ENCODE measurements at places on chromosomes 12 and 14. TPM values are rescaled to one million over a fixed set of nuclear protein-coding genes. Genes with fewer than 3 reads are reported as not detected.
A peak's percentile ranks its signal among the peaks of the same experiment; 100 is the strongest.

The APOF gene
- total RNA-seq = not detected

The EID3 gene
- total RNA-seq = 3.4 TPM

The BDKRB2 gene
- 0.10 TPM for total RNA-seq

The ASCL4 gene
- not detected for total RNA-seq

The BEGAIN gene
- total RNA-seq = 5.0 TPM

The KRT71 gene
- total RNA-seq = not detected

The ADAM21 gene
- total RNA-seq = 0.32 TPM

The CISTR gene
- not detected for total RNA-seq

The LRRK2 gene
- total RNA-seq = not detected

The EML1 gene
- total RNA-seq = 1.2 TPM

The WIF1 gene
- total RNA-seq = not detected

The TCL1B gene
- total RNA-seq = not detected

The CACNA1C gene
- 0.02 TPM for total RNA-seq

The CPNE8 gene
- total RNA-seq = 5.7 TPM

DNA sequence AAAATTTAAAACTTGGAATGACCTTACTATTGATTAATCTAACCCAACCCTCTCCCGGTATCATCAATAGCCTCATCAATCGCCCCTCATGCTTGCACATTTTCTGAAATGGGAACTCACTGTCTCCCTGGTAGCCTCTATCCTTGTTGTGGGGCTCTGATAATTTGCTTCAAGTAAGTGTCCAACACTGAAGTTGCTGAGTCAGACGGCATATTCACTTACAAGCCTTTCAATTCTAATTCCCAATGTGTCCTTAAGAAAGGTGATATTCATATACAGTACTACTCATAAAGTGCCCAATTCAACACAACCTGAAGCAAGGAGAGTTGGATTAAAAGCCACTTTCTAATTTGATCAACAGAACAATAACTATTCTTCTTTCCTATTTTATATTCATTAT, 1146.1 kb upstream of the TMEM132C start:
- no peaks in the 10 kb centered on the region for H3K36me3 ChIP-seq
- H3K4me3 ChIP-seq = no peak overlapping the region
- H3K27ac ChIP-seq = no peak overlapping the region
- peaks cover 11% of the 10 kb centered on the region for H3K27me3 ChIP-seq
- no peak for DNase-seq

- no peak for DNase-seq
- H3K27me3 ChIP-seq = no peaks in the 10 kb centered on the region
- H3K4me3 ChIP-seq = no peak overlapping the region
- no peak overlapping the region for H3K27ac ChIP-seq
- H3K36me3 ChIP-seq = peaks cover 1% of the 10 kb centered on the region
These were observed 10.0 kb downstream of the HIP1R start for GRCh38 chr12:122845041-122845864.

- H3K27me3 ChIP-seq = no peaks in the 10 kb centered on the region
- H3K4me1 ChIP-seq = no peaks in the 10 kb centered on the region
- no peak overlapping the region for H3K27ac ChIP-seq
- H3K4me3 ChIP-seq = no peak overlapping the region
- DNase-seq = no peak
These were observed 244.0 kb upstream of the FKBP4 start for GRCh38 chr12:2550561-2551411.

DNA sequence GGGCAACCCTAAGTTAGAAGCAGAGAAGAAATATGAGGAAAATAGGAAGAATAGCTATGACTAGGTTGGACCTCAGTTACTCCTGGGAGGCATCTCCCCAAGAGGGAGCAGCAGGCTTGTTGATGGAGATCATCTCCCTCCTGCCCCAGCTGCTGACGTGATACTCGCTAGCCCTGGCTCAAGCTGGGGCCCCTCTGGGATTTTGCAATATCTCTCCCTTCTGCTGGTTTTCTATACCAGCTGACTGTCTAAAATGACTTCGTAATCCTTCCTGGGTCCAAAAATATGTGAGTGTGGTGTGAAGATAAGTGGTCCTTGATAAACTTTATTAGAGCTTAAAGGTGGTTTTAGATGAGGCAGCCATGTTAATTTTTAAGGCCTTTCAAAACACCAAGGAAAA, 4.5 kb upstream of the HECTD4 start:
- H3K4me1 ChIP-seq = peaks cover 13% of the 10 kb centered on the region
- H3K36me3 ChIP-seq = no peaks in the 10 kb centered on the region
- no peak overlapping the region for H3K4me3 ChIP-seq
- H3K27me3 ChIP-seq = no peaks in the 10 kb centered on the region
- peak overlapping the region; percentile 80 for H3K27ac ChIP-seq

- no peak overlapping the region for H3K4me3 ChIP-seq
- no peak for DNase-seq
- H3K36me3 ChIP-seq = no peaks in the 10 kb centered on the region
- no peak overlapping the region for H3K27ac ChIP-seq
- H3K27me3 ChIP-seq = no peaks in the 10 kb centered on the region
These were observed 30.7 kb downstream of the GRIP1 start for GRCh38 chr12:66648033-66648735.

DNA sequence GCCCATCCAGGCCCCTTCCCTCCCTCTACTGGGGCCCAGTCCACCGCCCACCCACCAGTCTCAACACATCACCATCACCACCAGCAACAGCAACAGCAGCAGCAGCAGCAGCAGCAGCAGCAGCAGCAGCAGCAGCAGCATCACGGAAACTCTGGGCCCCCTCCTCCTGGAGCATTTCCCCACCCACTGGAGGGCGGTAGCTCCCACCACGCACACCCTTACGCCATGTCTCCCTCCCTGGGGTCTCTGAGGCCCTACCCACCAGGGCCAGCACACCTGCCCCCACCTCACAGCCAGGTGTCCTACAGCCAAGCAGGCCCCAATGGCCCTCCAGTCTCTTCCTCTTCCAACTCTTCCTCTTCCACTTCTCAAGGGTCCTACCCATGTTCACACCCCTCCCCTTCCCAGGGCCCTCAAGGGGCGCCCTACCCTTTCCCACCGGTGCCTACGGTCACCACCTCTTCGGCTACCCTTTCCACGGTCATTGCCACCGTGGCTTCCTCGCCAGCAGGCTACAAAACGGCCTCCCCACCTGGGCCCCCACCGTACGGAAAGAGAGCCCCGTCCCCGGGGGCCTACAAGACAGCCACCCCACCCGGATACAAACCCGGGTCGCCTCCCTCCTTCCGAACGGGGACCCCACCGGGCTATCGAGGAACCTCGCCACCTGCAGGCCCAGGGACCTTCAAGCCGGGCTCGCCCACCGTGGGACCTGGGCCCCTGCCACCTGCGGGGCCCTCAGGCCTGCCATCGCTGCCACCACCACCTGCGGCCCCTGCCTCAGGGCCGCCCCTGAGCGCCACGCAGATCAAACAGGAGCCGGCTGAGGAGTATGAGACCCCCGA, 6.8 kb upstream of the RNU7-1 start:
- H3K27me3 ChIP-seq = no peaks in the 10 kb centered on the region
- DNase-seq = peak; percentile 73
- H3K36me3 ChIP-seq = peaks cover 27% of the 10 kb centered on the region
- H3K27ac ChIP-seq = peak overlapping the region; percentile 96
- H3K4me1 ChIP-seq = peaks cover 50% of the 10 kb centered on the region

GRCh38 chr12:124032265-124032886, 59.4 kb downstream of the ZNF664 start:
- peak; percentile 55 for DNase-seq
- no peaks in the 10 kb centered on the region for H3K4me1 ChIP-seq
- H3K36me3 ChIP-seq = no peaks in the 10 kb centered on the region
- no peak overlapping the region for H3K4me3 ChIP-seq

GRCh38 chr12:92233346-92234015, 87.8 kb upstream of the BTG1 start:
- no peaks in the 10 kb centered on the region for H3K27me3 ChIP-seq
- H3K4me3 ChIP-seq = no peak overlapping the region
- no peaks in the 10 kb centered on the region for H3K36me3 ChIP-seq
- H3K4me1 ChIP-seq = peaks cover 44% of the 10 kb centered on the region
- no peak for DNase-seq
- peak overlapping the region; percentile 65 for H3K27ac ChIP-seq

DNA sequence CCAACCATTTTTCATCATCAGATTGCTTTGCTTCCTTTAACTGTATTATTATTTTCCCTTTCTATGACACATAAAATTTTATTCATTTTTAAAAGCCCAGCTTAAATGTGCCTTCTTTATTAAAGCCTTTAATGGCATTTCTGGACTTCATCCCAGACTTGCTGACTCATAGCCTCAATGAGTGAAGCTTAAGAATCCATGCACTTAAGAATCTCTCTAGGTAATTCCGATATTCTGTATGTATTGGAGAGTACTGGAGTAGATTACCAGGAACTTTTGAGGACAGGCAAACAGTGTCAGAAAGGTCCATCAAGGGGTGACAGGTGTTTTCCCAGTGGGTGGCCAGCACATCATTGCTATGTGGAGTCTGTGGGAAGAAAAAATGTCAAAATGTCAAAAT, 107.9 kb downstream of the PTPRQ start:
- no peaks in the 10 kb centered on the region for H3K36me3 ChIP-seq
- no peak overlapping the region for H3K4me3 ChIP-seq
- H3K27me3 ChIP-seq = no peaks in the 10 kb centered on the region
- no peak overlapping the region for H3K27ac ChIP-seq
- no peak for DNase-seq

DNA sequence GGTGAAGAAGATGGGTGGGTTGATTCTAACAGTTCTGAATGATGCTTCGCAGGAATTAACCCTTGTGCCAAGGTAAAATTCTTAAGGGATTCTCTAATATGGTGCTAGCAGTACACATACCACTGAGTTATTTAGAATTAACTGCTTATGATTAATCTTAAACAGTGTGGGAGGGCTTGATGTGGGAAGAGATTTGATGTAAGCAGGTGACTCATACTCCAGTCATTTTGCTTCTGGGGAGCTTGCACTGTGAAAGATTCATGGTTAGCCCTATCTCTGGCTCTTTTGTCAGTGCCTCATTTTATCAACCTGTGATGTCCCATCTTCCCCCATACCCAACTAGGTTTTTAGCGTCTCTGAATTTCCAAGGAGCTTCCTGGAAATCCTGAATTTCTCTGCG, 83.8 kb downstream of the NRXN3 start:
- no peaks in the 10 kb centered on the region for H3K36me3 ChIP-seq
- no peak overlapping the region for H3K27ac ChIP-seq
- peaks cover 3% of the 10 kb centered on the region for H3K27me3 ChIP-seq

DNA sequence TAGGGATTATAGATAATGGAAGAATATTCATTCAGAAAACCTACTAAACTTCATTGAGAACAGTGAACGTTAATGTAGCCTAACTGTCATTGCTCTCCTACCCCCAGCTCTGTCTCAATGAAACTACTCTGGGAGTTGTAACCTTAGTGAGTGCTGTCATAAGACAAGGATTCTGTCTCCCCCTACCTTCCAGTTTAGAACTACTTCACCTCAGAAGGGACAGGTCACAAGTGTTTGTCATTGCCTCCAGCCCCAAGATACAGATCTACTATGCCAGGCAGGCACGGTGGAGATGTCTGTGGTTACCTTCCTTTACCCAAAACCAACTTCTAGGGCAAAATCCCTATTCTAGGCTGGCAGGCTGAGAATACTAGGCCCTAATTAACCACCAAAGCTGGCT, 833.1 kb upstream of the SEL1L start:
- no peaks in the 10 kb centered on the region for H3K27me3 ChIP-seq
- DNase-seq = no peak
- H3K4me3 ChIP-seq = no peak overlapping the region

- no peak overlapping the region for H3K27ac ChIP-seq
- H3K36me3 ChIP-seq = no peaks in the 10 kb centered on the region
- peaks cover 3% of the 10 kb centered on the region for H3K27me3 ChIP-seq
- H3K4me1 ChIP-seq = peaks cover 9% of the 10 kb centered on the region
These were observed 4.5 kb upstream of the CACNA2D4 start for GRCh38 chr12:1922985-1923384.

DNA sequence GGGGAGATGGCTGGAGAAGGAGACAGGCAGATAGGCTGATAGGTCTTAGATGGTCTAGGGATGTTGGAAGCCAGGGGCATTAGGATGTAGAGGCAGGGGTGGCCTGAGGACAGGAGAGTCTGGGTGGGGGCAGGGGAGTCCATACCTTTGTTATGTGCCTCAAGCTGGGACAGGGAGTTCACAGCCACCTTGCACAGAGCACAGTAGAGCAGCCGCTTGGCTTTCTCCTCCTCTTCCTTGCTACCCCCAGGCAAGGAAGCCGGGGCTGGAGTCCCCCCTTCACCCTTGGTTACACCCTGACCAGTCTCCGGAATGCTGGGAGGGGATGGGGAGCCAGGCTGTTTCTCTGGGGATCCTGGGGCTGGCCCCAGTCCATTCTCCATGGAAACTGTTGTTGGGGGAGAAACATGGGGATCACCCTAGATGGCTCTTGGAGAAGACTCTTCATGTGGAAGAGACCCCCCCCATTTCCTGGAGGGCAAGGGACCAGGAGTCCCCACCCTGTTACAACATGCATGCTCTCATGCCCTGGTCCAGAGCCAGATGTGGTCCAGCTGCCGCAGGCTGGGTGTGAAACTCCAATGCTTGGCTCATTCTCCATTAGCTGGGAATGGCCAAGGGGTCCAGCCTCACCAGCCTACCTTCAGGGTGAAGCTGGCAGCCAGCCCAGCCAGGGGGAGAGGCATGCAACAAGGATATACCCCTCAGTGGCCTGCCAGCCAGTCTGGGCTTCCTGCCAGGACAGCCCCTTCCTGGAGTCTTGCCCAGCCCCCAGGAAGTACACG, 7.2 kb upstream of the GPR84 start:
- H3K27me3 ChIP-seq = no peaks in the 10 kb centered on the region
- no peaks in the 10 kb centered on the region for H3K36me3 ChIP-seq
- peaks cover 29% of the 10 kb centered on the region for H3K4me1 ChIP-seq
- no peak overlapping the region for H3K27ac ChIP-seq
- no peak for DNase-seq

- DNase-seq = no peak
- no peak overlapping the region for H3K27ac ChIP-seq
- H3K4me3 ChIP-seq = no peak overlapping the region
- no peaks in the 10 kb centered on the region for H3K27me3 ChIP-seq
These were observed 34.2 kb upstream of the SLC6A15 start for GRCh38 chr12:84946753-84947152.

- no peak for DNase-seq
- no peaks in the 10 kb centered on the region for H3K36me3 ChIP-seq
- H3K4me3 ChIP-seq = no peak overlapping the region
- peaks cover 12% of the 10 kb centered on the region for H3K27me3 ChIP-seq
- H3K27ac ChIP-seq = no peak overlapping the region
These were observed 48.5 kb downstream of the JAG2 start for GRCh38 chr14:105120056-105120455.

- peaks cover 5% of the 10 kb centered on the region for H3K27me3 ChIP-seq
- H3K4me1 ChIP-seq = peaks cover 16% of the 10 kb centered on the region
- H3K27ac ChIP-seq = peak overlapping the region; percentile 7
These were observed 14.0 kb upstream of the KLRD1 start for GRCh38 chr12:10293570-10294227.

DNA sequence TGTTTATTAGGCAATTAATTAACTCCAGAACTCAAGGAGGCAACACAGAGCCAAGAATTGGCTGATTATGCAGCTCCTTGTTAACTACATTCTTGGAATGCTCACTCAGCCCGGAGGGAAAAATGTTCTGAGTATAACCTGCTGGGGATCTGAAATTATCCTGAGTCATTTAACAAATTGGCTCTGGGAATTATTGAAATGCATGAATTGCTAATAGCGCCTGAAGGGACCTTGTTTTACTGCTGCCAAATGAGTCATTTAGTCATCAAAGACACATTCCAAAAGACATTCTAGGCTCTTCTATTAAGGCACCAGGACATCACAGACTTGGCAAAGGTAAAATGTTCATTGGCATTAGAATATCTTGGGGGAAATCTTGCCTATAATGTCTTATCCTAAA, 13.0 kb downstream of the TMEM52B start:
- peaks cover 5% of the 10 kb centered on the region for H3K27me3 ChIP-seq
- H3K27ac ChIP-seq = no peak overlapping the region
- peaks cover 4% of the 10 kb centered on the region for H3K4me1 ChIP-seq

GRCh38 chr12:28023156-28023887, 50.8 kb upstream of the PTHLH start:
- DNase-seq = no peak
- no peak overlapping the region for H3K27ac ChIP-seq
- H3K27me3 ChIP-seq = peaks cover 7% of the 10 kb centered on the region
- H3K36me3 ChIP-seq = no peaks in the 10 kb centered on the region
